Iris pigment epithelial cell (primary cell): ENCODE measurements at places on chromosomes 12 and 14.

- no peak for DNase-seq
Measured at GRCh38 chr14:68182492-68182891, 362.9 kb downstream of the RAD51B start.

DNA sequence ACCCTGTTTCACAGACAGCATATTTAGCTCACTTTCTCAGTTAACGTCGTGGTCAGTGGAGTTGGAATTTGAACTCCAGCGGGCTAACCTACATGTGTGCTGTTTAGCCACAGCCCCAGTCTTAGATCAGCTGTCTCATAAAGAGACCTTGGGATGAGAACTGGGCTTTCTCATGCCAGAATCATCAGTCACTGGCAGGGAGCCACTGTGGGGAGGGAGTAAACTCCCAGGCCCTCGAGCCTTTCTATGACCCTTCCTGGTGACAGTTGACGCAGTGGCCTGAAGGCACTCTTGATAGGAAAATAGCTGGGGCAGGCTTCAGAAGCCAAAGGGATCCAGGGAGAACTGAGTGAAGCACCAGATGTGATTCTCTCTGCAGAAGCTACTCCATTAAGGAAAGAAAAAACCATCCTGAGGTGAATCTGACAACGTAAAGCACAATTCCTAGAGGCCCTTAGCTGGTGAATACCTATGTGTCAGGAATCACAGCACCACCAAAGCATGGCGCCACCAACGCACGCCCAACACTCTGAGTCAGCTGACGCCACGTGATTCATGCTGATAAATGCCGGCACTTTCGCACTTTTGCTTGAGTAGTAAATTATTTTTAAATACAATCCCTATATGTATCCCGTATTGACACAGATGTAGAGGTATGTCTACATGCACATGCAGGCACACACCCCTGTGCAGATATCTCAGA is 279.6 kb upstream of the TMEM132C start:
- DNase-seq: peak; percentile 22

DNA sequence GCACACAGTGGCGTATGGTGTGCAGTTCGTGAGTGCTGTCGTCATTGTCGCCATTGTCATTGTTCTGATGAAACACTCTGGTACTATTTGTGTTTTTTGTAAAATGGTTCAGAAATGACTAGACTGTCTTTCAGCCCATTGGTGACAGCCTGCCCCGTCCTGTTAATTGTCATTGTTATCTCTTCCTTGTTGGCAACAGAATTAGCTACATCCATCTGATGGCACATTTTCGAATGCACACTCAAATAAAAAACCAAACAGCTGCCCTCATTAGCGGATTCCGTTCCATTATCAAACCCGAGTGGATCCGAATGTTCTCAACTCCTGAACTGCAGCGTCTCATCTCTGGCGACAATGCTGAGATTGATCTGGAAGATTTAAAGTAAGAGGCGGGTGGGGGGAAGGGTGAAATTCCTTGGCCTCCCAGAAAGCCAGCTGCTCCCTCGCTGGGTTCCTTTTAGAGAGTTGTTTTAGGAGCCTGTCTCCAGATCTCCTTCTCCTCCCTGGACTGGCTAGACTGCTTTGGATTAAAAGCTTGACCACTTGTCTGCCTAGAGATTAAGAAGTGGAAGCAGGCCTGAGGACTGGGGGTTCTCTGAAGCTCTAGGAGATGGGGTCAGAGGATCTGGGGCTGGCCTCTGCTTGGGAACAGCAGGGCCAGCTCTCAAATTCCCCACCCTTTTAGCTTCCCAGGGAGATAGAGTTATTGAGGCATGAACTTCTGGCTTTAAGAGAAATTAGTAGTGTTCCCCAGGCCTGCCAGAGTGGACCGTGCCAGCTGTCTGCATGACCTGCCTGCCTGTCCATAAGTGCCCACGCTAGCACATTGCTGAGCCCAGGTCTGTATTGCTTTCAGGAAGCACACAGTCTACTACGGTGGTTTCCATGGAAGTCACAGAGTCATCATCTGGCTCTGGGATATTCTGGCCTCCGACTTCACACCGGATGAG is 43.3 kb downstream of the MMAB start:
- DNase-seq: no peak

DNA sequence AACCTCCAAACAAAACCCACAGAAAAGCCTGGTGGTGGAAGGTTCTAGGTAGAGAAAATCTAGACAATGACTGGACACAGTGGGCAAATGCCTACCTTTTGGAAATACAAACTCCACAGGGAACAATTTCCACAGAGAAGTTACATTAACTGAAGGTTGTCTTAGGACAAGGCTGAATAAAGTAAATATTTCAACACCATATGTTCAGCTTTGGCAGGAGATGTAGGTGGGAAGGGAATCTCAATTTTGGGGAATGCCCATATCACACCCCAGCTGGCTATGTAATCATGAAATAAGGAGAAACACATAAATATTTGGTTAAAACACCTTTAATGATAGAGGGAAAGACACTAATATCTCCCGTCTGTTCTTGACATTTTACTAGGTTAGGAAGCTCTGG is 5.4 kb downstream of the SALL2 start:
- no peak for DNase-seq

GRCh38 chr12:92233346-92234015 is 87.8 kb upstream of the BTG1 start:
- DNase-seq: no peak

DNA sequence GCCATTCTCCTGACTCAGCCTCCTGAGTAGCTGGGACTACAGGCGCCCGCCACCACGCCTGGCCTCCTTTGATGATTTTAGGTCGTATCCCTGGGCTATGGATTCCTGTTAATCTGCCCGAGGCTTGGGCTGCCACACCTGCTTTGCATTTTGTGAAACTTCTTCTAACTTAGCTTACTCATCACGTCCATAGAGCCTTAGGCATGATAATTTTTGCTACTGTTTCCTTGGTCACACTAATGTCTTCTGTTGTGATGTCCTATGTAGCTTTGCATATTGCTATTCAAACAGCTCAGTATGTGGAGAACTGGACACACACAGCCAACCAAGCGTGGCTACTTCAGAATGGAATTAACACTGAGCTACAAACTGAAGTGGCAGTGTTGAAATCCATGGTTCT is 47.5 kb upstream of the DDX11 start:
- no peak for DNase-seq

DNA sequence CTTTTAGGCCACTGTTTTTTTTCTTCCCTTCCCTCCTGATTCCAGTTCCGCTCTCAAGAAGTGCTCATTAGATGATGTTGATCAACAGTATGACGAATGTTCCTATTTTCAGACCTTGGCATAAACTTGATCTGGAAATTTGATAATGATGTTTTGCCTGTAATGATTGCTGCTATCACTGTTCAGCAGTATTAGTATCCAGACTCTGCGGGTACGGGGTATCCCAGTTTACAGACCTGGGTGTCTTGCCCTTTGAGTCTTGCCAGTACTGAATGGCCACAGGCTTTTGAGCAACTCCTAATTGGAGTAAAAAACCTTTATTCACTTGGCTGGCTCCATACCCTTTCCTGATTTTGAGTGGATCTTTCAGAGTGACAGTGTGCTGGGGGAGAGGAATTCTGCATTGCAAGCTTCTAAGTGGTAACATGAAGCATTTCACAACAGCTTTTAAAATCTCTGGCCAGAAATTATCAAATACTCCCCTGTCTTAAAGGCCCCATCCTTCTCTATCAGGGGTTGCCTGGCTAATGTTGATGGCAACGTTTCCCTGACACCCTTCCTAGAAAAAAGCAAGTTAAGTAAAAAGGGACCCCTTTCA is 5.9 kb upstream of the ASB8 start:
- DNase-seq: no peak

- DNase-seq: peak; percentile 69
Measured at GRCh38 chr14:101721951-101722661, 39.4 kb upstream of the PPP2R5C start.

GRCh38 chr12:130246560-130246959 is 84.3 kb downstream of the FZD10 start:
- no peak for DNase-seq

DNA sequence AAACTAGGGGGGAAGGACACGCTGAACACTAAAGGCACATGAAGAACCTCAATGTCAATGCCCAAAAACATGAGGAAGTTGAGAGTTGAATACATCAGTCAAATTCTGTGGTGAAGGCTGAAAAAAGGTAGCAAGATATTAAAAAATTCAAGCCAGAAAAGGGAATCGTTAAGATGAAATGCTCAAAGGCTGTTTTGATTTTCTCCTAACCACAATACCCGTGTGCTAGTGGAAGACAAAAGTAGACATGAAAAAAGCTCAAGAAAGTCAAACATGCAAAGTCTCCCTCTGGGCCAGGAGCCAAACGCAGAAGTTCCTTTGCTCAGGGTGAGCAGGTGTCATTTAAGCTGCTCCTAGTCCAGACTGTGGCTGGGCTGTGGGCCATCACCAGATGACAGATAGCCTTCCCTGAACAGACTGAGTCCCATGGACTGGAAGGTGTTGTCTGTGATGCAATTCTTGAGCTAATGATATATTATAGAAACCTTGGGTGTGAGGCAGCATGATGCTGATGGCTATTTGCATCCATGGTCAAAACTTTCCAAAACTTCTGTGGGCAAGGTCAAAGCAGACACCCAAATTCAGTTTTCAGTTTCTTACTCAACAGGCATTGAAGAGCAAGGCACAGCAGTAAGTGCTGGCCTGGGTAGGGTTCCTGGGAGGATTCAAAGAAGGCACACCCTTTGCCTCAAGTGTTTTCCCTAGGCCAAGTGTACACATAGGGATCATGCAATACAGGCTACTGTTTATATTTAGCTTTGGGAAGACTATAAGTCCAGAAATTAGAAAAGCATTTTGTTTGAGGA is 81.6 kb downstream of the MYRFL start:
- no peak for DNase-seq

DNA sequence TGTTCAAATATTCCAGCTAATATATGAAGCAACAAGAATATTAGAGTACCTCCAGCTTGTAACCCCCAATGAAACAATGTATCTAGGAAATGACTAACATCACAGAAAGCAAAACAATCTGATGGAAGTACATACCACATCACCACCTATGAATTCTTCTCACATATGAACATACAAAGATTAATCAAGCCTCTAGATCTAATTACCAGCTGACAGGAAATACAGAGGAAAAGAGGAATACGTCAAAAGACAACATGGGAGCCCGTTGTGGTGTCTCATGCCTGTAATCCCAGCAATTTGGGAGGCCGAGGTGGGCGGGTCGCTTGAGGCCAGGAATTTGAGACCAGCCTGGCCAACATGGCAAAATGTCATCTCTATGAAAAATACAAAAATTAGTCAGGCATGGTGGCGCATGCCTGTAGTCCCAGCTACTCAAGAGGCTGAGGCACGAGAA is 7.5 kb downstream of the NEDD8 start:
- DNase-seq: peak; percentile 95

DNA sequence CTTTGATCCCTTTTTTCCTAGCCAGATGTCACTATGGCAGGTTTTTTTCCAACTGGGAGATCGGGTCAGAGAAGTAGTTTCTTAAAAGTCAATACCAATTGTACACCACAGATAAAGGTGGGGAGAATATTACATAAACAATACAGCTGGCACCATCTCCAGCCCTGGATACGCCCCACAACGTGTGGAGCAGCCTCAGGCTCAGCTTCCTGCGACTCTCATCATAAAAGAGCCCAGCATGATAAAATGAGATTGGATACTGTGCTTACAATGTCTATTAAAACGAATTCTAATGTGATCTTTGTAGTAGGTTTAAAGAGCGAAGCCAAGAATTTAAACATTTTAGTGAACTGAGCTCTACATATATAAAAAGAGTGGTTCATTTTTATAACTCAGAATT is 21.5 kb downstream of the EFCAB11 start:
- DNase-seq: no peak

- no peak for DNase-seq
Measured at GRCh38 chr14:89977668-89978067, 21.9 kb downstream of the TDP1 start.

- DNase-seq: no peak
Measured at GRCh38 chr14:35819591-35820540, 6.3 kb upstream of the BRMS1L start.

- DNase-seq: no peak
Measured at GRCh38 chr12:32249777-32250176, 143.1 kb downstream of the BICD1 start.

DNA sequence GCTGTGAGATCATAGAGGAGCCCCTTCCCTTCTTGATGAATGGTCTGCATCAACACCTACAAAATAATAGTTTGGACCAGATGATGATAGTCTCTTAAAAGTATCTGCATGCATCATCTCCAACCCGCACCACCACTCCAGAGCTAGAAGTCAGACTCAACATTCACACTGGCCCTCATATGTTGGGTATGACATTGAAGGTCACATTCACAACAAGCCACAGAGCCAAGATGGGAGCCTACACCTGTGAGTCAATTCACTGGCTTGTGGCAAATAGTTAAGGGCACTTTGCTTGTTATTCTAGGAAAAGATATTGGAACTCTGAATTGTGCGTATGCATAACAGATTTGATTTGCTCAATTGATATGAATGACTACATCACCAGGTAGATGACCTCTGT is 1197.9 kb downstream of the VRK1 start:
- DNase-seq: no peak

DNA sequence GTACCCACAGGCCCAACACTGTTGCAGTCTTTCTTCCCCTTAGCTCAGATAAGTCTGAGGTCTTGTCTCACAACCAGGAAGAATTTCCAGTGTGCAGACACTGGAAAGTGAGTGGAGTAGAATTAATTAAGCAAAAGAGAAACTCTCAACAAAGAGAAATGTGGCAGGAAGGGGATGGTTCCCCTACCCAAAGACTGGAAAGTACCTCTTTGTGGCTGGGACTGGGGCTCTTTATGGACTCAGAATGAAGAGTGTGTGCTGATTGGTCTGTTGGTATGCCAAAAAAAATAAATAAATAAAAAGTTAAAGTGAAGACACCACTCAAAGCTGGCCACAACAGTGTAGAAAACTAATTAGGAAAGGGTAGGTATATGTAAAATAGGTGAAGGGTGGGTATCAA is 26.4 kb downstream of the GLIPR1L1 start:
- DNase-seq: no peak

DNA sequence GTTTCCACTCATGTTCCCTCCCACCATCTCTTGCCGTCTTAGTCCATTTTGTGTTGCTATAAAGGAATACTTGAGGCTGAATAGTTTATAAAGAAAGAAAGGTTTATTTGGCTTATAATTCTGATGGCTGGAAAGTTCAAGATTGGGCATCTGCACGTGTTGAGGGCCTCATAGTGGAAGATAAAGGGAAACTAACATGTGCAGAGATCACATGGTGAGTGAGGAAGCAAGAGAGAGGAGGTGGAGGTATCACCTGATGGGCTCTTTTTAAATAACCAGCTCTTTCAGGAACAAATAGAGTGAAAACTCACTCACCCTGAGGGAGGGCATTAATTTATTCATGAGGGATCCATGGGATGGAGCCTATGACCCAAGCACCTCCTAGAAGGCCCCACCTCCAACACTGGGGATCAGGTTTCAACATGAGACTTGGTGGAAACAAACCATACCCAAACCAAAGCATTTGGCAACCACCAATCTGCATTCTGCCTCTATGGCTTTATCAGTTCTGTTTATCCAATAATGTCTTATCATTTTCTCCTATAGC is 29.5 kb downstream of the MYO1H start:
- no peak for DNase-seq

- no peak for DNase-seq
Measured at GRCh38 chr14:56099081-56099797, 19.0 kb upstream of the PELI2 start.
